ENCODE measurements at places on chromosomes 2 and 18.

- DNase-seq = no peak
Measured at GRCh38 chr2:43605851-43606250, 10.0 kb upstream of the THADA start.

- no peak for DNase-seq
Measured at GRCh38 chr2:15969214-15969613, 28.9 kb downstream of the MYCN start.

DNA sequence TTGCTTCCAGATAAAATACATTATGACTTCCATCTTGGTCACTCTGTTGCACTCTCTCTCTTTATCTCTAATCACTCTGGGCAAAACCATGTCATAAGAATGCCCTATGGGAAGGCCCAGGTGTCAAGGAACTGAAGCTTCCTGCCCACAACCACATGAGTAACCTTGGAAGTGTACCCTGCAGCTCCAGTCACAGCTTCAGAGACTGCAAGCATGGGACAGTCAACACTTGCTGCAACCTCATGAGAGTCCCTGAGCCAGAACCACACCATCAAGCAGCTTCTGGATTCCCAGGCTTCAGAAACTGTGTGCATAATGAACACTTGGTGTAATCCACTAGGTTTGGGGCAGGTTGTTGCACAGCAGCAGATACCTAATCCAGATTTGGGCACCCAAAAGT lies 121.1 kb upstream of the BCL2L11 start:
- no peak for DNase-seq

DNA sequence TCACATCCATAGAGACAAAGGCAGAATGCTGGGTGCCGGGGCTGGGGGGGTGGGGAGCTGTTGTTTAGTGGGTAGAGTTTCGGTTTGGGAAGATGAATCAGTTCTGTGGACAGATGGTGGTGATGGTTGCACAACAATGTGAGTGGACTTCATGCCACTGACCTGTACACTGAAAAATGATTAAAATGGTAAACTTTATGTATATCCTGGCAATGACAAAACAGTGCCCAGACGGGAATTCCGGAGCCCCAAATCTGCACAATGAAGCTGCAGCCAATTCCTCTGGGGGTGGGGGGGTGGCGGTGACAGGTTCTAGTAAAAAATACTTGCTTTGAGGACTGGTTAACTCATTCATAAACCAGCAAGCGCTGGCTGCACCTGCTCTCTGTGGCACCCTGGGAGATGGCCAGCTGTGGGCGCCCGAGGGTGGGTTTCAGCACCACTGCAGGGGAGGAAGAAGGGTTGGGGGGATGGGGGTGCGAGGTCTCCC lies 81.8 kb upstream of the HPCAL1 start:
- no peak for DNase-seq

DNA sequence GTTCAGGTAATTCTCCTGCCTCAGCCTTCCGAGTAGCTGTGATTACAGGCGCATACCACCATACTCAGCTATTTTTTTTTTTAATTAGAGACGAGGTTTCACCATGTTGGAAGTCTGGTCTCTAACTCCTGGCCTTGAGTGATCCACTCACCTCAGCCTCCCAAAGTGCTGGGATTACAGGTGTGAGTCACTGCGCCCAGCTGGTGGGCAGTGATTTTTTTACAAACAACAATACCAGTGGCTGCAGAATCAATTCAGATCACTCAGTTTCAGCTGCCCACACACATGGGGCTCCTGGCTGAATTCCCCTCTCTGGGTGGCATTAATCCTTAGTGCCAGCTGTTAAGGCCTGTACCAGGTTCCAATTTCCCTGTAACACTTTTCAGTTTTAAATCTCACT lies 13.3 kb upstream of the CYRIA start:
- no peak for DNase-seq

DNA sequence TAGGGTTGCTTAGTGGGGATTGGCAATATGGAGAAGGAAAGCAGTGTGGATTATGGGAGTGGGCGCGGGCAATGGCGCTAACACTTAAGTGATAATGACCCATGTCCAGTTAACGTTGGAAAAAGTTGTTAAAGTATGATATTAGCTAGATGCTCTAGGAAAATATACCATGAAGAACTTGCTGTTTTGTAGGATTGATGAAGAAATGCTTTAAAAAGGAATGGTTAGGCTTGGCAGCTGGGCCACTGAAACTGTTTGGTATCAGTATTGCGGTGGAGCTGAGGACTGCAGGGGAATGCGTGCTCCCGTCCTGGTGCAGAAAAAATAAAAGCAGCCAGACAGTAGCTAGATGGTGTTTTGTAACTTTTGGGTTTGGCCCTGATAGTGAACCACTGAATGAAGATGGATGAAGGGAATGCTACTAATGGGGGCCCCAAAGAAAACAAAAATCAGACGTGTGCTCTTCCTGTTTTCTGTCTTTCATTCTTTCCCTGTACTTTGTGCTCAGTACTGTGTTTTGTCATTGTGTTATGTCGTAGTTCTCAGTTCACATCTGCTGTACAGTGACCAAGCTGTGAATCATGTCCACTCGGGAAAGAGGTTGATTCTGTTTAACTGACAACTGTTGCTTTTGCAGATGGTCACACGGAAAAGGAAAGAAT lies 999 bp downstream of the INSIG2 start:
- DNase-seq = no peak

- no peak for DNase-seq
Measured at GRCh38 chr2:197399887-197400540, 34.8 kb downstream of the SF3B1 start.

DNA sequence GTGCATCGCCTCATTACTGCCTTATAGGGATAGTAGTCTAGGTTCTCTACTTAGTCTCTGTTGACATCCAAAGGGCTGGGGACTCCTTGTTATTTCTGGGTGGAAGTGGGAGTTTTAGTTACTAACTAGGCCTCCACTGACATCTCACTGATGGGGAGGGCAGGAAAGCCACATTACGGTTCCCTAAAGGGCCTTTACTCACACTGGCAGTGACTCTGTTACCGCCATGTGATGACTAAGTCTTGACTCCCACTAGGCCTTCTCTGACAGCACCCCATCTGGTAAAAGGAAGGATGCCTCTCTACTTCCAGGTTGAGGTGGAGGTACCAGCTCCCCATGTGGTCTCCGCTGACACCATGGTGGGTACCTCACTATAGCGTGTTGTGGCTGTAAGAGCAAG lies 14.0 kb upstream of the BCL2L11 start:
- DNase-seq = no peak

DNA sequence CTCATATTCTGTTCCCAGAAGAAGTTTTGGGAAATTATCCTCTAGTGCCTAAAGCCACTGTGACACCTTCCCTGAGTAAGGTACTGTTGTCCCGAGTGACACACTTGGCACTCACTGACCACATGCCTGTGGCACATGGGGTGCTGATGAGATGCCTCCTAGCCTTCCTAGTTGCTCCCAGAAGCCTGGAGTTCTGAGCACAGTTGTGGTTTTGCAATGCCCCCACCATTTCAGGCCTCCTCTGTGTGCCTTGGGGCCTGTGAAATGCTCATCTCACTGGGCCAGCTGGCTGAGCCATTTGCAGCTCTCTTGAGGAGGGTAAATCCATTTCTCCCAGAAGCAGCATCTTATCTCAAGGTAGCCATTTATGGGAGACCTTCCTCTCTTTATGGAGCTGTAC lies 91.8 kb downstream of the DGKD start:
- no peak for DNase-seq

GRCh38 chr2:144459937-144460336 lies 60.0 kb downstream of the ZEB2 start:
- no peak for DNase-seq

DNA sequence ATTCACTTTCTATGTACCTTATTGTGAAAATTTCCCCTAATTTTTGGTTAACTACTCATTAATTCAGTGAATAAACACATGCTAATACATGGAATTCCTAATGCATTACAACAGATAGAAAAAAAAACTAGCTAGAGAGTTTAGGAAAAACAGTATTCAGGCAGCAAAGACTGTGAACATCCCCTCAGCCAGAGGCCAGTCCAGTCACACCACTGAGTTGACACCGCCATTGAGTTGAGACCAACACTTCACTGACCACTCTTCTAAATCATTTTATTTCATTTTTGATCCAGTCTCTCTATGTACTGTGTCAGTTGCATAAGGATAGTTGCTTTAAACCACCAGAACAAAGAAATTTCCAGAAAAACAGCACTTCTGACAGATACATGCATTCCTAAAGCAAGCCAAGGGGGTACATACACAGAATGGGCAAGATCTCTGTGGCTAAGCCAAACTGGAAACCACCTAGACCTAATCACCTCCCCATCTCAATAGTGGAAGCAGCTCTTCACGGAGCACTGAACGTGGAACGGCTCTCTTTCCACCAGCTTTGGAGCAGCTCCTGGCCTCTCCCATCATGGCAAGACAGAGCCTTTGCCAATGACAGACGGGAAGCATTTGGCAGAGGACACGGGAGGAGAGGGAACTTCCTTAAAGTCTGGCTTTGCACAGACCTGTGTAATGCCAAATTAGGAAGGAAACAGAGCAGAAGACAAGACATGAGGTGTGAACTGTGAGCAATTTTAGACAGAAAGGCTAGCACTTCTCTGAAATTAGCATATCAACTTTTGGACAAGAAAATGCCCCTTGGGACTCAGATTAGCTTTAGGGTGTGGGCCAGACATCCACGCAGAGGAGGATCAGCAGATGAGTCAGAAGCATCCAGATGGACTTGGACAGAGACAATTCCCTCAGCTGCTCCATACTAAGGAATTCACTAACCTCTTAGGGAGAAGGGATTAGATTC lies 36.4 kb downstream of the CACNB4 start:
- DNase-seq = no peak

GRCh38 chr2:204795156-204795555 lies 249.9 kb downstream of the PARD3B start:
- DNase-seq = no peak

GRCh38 chr2:222708274-222708710 lies 36.8 kb downstream of the MOGAT1 start:
- DNase-seq = peak; percentile 51

- no peak for DNase-seq
Measured at GRCh38 chr2:12080360-12080759, 333.9 kb downstream of the LPIN1 start.

DNA sequence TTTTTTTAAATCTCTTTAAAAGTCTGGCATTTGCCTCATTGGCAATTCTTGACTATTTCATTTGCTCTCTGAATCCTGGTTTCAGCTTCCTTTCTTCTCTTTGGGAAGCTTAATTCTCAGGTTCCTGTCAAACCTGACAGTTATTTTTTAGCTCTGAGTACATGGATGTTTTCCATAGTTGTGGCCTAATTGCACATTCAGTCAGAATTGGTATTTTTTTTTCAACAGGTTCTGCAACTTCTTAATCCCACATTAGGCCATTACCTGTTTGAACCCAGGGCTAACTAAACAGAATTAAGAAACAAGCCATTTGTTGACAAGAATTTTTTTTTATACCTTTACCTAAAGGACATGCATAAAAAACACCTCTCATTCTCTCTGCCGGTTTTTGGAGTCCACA lies 338.8 kb downstream of the SETBP1 start:
- DNase-seq = no peak

GRCh38 chr2:240479111-240479501 lies 43.6 kb downstream of the GPC1 start:
- DNase-seq = no peak

DNA sequence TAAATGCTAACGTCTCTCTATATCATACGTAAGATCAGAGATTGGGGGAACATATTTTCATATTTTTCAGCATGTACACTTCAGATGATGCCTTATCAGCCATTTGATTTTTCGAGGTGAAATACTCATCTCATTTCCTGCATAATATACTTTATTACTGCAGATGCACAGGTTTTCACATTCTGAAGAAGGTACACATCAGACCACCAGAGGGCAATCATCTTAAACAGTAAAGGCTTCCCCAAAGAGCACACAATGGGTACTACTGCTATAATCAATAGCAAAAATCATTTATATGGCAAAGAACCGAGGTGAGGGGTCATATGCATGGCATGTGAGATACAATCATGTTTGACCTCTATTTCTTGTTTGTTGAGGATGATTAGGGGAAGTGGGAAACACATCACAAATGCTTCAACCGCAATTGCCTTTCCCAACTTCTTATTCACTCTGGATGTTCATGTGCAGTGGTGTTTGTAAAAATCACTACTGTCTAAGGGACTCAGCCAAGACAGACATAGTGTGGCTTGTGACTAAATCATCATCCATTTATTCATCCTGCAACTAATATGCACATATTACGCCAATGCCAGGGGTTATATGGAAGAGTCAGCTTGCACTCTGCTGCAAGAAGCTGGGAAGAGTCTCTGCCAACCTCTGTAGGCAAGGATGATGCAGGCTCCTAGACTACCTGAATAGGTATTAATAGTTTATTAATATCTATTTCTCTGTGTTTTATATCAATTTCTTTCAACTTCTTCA lies 118.7 kb downstream of the EPB41L3 start:
- DNase-seq = no peak

DNA sequence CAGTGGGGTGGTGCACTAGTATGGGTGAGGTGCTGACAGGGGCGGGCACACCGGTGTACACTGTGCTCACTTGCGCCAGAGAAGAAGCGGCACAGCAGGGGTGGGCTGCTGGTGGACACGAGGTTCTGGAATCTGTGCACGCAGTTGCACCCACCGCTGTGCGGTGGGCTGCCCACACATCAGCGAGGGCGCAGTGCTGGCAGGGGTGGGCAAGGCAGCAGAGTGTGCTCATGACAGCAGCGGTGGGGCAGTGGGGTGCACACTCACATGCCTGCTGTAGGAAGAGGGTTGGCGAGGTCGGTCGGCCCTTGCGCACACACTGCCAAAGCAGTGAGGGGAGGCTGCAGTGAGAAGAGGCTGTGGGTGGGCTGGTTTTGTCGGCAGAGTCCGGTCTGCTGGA lies 141.8 kb downstream of the GALNT13 start:
- DNase-seq = no peak

DNA sequence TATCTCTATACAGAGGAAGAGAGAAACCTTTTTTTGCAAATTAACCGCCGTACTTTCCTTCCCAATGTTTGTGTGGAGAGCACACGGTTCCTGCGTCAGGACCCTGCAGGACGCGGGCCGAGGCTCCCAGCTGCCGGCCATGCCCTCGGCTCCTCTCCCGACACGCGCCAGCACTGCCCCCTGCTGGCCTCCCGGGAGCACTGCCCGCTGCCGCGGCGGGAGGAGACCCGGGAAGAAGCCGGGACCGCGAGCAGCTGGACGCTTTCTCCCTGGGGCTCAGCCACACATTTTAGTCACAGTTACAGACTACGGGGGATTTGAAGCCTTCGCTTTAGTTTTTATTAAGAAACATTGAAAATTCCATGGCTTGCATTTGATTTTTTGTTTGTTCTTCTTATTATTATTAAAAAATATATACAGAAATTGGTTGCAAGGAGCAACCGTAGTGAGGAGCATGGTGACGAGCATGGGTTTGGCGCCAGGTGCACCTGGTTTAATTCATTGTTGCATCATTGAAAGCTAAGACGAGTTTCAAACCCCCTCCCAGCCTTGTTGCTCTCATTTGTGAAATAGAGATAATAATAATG lies 401.2 kb downstream of the GALR1 start:
- DNase-seq = no peak

DNA sequence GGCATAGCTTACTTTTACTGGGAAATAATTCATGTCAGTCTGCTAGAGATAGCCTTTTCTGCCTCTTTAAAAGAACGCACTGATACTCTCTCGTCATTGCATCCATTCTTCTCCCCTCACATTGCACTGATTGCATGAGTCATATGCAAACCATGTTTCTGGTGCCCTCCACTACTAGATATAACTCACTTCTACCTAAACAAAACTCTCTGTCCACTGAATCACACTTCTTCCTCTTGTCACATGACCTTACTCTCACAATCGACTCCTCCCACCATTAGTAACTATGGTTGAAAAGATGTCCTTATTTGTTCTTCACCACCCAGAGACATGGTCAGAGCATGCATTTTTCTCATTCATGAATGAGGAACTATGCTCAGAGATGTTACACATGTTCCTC lies 158.0 kb downstream of the CSRNP3 start:
- no peak for DNase-seq

Data from activated CD8-positive, alpha-beta memory T cell treated with anti-CD3 and anti-CD28 coated beads for 4 hours (primary cell).